ENCODE measurements at places on chromosomes 13 and 19. TPM values are rescaled to one million over a fixed set of nuclear protein-coding genes. Genes with fewer than 3 reads are reported as not detected.

SIGLEC5 gene
- not detected for total RNA-seq

PRSS57 gene
- not detected for total RNA-seq

MISP gene
- total RNA-seq, result 15.3 TPM

PBX4 gene
- total RNA-seq, result 5.2 TPM

SOX1 gene
- total RNA-seq, result not detected

CCDC122 gene
- 6.7 TPM for total RNA-seq

PRX gene
- total RNA-seq, result 2.3 TPM

All from mammary epithelial cell (primary cell).